ENCODE measurements at places on chromosomes 4 and X. TPM values are rescaled to one million over a fixed set of nuclear protein-coding genes. Genes with fewer than 3 reads are reported as not detected.

Gene FGB
- 14.3 TPM for total RNA-seq

Gene RWDD4
- total RNA-seq = 23.4 TPM

Gene AREG
- 12.2 TPM for total RNA-seq

Gene RASL11B
- 21.2 TPM for total RNA-seq

Gene NHS
- total RNA-seq = 14.2 TPM

Gene C4orf36
- total RNA-seq = 2.1 TPM

Gene DIPK2B
- 0.17 TPM for total RNA-seq

Gene IL3RA
- total RNA-seq = not detected

Gene NSDHL
- total RNA-seq = 15.6 TPM

Gene CPLX1
- total RNA-seq = under 0.01 TPM

Gene SGMS2
- 223 TPM for total RNA-seq

Gene FREM3
- not detected for total RNA-seq

Gene RASGEF1B
- 55.9 TPM for total RNA-seq

Gene CCNQ
- total RNA-seq = 42.2 TPM

Gene UGT8
- total RNA-seq = 17.2 TPM

Gene PCDH19
- 0.17 TPM for total RNA-seq

Gene MFAP3L
- total RNA-seq = 19.6 TPM

Gene XAGE3
- not detected for total RNA-seq

Gene FGA
- 0.17 TPM for total RNA-seq

Gene MAGEC2
- not detected for total RNA-seq

Gene PRRG3
- total RNA-seq = not detected

Gene CYLC1
- not detected for total RNA-seq

Gene CT45A2
- total RNA-seq = not detected

Gene SPANXA1
- total RNA-seq = not detected

Gene HTT-AS
- not detected for total RNA-seq

Gene AKAP14
- total RNA-seq = not detected

Gene SLC35A2
- total RNA-seq = 34.1 TPM

Gene XK
- total RNA-seq = 0.30 TPM

Gene NPNT
- 47.2 TPM for total RNA-seq

Gene PABPC5
- 2.2 TPM for total RNA-seq

Gene SEPTIN11
- total RNA-seq = 147 TPM

Gene ERCC6L
- 4.0 TPM for total RNA-seq

Gene DUSP21
- not detected for total RNA-seq

Gene RIBC1
- 2.8 TPM for total RNA-seq

Gene FAT4
- total RNA-seq = 2.3 TPM

Gene STPG2
- total RNA-seq = 0.75 TPM

Gene HTN3
- not detected for total RNA-seq

Gene BMPR1B
- 6.5 TPM for total RNA-seq

Gene CXCL11
- total RNA-seq = 1.2 TPM

Gene KLHL13
- 130 TPM for total RNA-seq

Gene MAGEB17
- not detected for total RNA-seq

Gene CLDN22
- total RNA-seq = not detected

Gene RENBP
- total RNA-seq = 3.6 TPM

Gene PLS3
- 399 TPM for total RNA-seq

Gene GYPE
- total RNA-seq = not detected

Gene OTC
- total RNA-seq = not detected

Gene SPIN2A
- total RNA-seq = not detected

Gene ZCCHC18
- 13.9 TPM for total RNA-seq

Gene PRDM5
- 8.9 TPM for total RNA-seq

Gene PDGFC
- 133 TPM for total RNA-seq

Data from renal cortical epithelial cell (primary cell).